ENCODE measurements at places on chromosomes 7 and 10.

GRCh38 chr7:88042157-88042556 is 108.1 kb downstream of the ADAM22 start:
- no peak for DNase-seq

GRCh38 chr7:158061026-158061630 is 526.5 kb downstream of the PTPRN2 start:
- DNase-seq = no peak

GRCh38 chr10:83673316-83673715 is 466.0 kb upstream of the GHITM start:
- DNase-seq = no peak

DNA sequence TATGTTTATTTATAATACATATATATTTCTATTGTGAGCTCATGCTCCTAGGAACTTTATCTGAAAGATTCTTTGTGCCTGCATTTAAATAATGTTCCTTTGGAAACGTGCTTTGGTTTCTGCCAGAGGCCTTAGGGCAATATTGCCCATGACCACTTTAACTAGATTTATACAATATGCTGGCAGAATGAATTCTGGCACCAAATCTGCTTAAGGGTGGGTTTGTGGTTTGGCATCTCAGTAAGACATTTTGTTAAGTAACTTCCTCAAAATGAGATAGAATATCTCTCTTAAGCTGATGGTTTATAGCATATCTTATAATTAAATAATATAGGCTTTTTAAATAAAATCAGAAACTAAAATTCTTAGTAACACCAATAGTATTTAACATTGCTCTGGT is 252.9 kb downstream of the RNLS start:
- no peak for DNase-seq

- DNase-seq = no peak
Observed at GRCh38 chr7:15848901-15849300, 162.4 kb upstream of the MEOX2 start.

DNA sequence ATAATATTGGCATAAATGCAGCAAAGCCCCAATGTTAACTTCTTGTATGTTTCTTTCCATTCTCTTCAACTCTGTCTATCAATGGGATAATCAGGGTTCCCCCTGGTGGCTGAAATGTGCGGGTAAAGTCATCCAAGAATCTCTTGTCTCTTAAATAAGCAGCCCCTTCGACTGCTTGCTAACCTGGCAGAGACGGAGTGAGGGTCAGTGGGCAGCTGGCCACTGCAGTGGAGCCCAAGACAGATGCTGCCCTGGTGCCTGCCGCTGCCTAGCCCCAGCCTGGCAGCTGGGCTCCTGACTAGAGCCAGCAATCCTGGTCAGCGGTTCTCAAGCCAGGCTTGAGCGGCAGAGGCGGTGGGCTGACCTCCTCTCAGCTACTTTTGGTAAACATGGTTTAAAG is 248.9 kb downstream of the COBL start:
- no peak for DNase-seq

GRCh38 chr10:33274096-33274785 is 60.2 kb downstream of the NRP1 start:
- DNase-seq = no peak

- no peak for DNase-seq
Observed at GRCh38 chr10:132062641-132063390, 2.9 kb upstream of the JAKMIP3 start.

- DNase-seq = no peak
Observed at GRCh38 chr10:84097787-84098353, 41.4 kb upstream of the GHITM start.

DNA sequence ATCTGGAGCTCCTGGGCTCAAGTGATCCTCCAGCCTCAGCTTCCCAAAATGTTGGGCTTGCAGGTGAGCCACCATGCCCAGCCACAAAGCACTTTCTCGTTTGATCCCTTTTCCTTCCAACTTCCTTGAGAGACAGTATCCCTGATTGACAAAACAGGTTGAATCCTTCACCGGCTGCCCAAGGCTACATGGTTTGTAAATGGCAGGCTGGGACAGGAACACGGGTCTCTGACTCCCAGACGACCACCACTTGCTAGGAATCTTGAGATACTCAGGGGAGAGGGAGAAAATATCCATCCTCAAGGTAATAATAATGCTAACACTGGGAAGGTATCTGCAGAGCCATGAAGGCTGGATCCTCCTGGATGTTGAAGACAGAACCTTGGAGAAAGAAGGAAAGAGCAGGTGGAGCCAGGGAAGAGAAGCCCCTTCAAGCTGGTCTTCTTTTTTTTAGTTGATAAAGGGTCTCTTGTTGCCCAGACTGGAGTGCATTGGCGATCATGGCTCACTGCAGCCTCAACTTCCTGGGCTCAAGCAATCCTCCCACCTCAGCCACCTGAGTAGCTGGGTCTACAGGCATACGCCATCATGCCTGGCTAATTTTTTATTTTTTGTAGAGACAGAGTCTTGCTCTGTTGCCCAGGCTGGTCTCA is 19.8 kb downstream of the MMRN2 start:
- DNase-seq = no peak

GRCh38 chr10:25113191-25114035 is 61.4 kb upstream of the GPR158 start:
- no peak for DNase-seq

- DNase-seq = no peak
Observed at GRCh38 chr7:50227726-50228125, 76.8 kb upstream of the IKZF1 start.

- no peak for DNase-seq
Observed at GRCh38 chr7:16171928-16172327, 249.4 kb downstream of the CRPPA start.

DNA sequence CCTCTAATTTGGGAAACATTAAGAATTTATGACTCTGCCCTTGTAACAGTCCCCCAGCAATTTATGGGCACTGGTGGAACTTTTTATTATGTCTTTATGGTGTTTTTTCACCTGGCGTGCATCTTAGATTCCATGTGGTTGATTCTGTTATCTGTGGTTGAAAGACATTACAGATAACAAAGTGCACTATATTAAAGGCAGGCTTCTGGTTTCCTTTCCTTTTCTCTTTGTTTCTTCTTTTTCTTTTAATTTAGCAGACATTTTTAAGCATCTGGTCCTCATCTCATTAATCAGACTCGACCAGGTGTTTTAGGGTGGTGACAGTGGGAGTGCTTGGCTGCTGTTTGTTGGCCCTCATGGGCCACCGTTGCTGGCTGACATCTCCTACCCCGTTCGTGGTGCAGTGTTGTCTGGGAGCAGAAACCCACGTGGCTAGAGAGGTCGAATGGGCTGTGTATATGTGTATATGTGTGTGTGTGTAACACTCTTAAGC is 77.4 kb downstream of the LRMDA start:
- DNase-seq = no peak

DNA sequence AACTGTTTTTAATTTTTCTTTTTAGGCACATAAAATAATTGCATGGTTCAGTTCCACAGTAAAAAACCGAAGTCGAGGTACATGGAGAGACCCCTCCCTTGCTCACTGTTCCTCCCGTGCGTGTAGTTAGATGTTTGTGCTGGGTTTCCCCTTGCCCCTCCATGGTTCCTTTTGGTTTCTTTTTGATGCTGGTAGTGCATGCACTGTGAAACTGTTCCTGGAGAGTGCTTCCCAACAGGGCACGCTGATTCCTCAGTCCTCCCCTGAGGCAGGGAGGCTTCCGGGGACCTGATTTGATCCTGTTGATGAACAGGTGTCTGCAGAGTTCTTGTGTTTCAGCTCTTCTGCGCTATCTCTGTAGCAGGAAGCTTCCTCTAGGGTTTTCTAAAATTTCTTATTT is 69.5 kb downstream of the ADCY1 start:
- DNase-seq = no peak

DNA sequence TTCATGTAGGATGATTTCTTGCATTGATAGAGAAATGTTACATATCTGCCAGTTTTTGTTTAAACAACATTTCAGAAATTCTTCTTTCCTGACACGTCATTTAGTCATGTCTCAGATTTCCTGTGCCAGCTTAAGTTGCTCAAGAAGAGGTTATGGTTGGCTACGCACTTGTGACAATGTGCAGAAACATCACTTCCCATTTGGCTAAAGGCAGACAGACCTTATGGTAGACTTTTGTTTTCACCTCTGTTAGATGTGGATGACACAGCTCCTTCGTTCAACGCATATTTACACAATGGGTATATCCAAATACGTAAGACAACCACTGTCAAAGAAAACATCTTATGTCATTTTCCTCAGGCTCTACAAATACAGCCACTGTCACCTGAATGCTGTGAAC is 125.8 kb downstream of the DOCK4 start:
- DNase-seq = no peak

DNA sequence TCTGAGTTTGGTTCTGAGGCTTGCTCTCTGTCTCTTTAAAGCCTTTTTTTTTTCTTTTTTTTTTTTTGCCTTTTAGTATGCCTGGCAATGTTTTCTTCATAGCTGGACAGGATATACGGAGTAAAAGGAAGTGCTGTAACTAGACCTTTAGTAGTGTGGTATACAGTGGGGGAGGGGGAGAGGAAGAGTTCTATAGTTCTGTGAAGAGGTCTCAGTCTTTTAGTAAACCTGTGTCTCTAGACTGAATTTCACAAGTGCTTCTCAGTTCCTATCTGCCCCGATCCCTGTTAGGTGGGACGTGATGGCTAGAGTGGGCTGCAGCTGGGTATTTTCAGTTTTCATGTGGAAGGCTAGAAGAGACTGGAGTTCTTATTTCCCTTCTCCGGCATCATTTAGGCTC is 3.1 kb upstream of the ABCC2 start:
- DNase-seq = no peak

- no peak for DNase-seq
Observed at GRCh38 chr7:82685214-82685613, 241.6 kb upstream of the CACNA2D1 start.

DNA sequence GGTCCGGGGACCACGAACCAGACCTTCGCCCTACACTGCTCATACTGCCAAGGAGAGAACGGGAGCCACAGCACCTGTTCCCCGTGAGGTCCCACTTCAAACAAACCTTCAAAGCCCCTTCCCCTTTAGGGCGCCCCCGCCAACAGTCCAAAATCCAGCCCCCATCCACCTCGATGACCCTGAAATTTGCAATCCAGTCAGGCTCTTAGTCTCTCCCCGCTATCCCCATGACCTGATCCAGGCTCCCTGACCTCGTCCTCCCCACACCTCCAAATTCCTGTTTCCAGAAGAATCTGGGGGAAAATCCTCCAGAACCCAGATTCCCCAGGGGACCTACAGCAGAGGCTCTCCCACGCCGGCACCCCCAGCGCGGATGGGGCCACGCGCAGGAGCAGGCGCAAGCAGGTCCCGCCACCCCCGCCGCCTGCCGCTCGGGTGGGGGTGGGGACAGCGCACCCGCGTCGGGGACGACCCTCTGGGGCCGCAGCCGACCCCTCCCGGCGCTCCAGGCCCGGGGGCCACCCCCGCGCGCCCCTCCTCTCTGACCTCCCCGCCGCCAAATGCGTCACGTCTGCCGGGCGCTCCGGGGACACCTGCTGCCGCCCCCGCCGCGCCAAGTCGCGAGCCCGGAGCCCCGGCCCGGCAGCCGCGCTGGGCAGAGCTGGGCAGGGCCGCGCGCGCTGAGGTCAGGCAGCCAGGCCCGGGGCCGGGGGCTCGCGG is 753 bp downstream of the CAMK2B start:
- no peak for DNase-seq

DNA sequence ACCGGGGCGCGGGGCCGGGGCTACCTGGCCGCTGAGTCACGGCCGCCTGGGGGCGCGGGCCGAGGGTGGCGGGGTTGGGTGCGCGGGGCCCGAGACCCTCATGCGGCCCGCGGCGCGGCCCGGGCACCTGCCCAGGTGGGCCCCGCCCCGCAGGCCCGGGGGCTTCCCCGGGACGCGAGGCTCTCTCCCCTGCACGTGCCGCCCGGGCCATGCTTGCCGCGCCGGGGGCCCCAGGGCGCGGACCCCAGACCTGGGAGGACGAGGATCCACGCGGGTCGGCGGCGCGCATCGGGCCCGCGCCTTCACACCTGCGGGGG is 402 bp downstream of the MAFK start:
- DNase-seq = no peak

DNA sequence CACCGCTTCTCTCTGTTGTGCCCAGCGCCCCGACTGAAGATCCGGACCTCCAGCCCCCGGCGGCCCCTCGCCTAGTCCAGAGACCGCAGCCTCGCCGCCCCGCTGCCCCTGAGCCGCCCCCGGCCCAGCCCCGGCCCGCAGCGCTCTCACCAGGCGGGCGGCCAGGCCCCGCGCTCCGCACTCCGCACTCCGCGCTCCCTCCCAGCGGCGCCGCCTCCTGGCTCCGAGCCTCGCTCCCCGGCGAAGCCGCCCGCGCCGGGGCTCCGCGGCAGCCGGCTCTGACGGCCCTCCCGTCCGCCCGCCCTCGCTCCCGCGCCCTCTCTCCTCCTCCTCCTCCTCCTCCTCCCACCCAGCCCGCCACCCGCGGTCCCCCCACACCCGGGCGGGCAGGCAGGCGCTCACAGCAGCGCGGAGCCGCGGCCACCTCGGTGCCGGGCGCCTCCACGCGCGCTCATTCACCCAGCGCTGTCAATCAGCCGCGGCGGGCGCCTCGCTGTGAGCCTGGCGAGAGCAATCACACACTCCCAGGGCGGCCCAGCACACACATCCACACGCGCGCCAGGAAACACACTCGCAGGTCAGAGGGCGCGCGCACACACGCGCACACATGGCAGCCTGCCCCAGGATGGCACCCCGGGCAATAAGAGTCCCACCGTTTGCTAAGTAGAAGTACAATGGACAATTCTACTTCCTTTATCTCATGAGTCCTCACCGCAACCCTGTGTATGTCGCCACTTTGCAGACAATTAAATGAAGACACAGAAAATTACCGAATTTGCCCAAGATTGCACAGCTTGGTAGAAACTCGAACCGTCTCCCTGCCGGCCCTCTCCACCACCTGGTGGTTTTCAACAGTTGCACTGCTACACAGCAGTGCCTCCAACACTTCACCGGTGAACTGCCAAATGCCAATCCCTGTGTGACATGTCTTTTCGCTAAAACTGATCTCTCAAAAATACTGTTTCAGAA is at the start of gene PRRT4:
Gene PRRT4, minus strand, starts transcription at position 280 of the 969 bp plus-strand sequence.
- no peak for DNase-seq

GRCh38 chr10:94131885-94132284 is 138.2 kb downstream of the PLCE1 start:
- no peak for DNase-seq

DNA sequence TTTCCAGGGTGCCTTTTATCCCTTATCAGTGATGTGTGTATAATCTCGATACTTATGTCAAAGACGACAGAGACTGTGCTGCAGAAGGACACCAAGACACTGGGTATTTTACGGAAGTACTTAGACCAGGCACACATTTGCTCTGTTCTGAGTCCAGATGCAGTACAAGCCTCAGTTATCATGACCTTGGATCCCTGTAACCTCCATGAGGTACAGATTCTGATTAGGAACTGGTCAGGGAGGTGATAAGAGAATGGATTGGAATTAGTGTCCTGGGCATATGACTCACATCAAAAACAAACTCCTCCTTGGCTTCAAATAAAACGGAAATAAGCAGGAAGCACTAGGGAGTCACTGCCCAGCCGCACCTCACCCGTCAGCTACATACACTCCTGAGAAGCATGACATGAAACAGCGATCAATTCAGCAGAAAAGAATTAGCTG is 146.5 kb downstream of the SFMBT2 start:
- no peak for DNase-seq

GRCh38 chr7:79507131-79507530 is 53.7 kb upstream of the MAGI2 start:
- DNase-seq = no peak

GRCh38 chr7:29105752-29106668 is 40.3 kb downstream of the CPVL start:
- no peak for DNase-seq
